Non-pigmented ciliary epithelial cell (primary cell): ENCODE measurements at places on chromosomes 4 and X.

- no peak for DNase-seq
Observed at GRCh38 chrX:3485727-3486126, 139.3 kb upstream of the MXRA5 start.

DNA sequence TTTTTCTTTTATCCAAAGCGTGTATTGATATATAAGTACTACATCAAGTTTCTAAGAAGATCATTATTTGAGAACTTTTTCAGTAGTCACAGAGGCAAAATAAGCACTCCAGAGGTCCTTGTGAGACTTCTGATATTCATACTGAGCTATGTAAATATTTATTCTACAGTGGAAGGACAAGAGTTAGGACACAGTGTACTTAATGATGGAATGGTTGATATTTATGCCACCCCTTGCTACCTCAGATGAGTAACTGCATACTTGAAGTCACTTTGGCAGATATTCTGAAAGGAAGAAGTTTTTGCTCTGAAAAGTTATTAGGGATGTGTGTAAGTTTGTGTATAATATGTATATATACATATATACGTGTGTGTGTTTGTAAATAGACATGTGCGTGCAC lies 30.3 kb downstream of the MAGEA1 start:
- no peak for DNase-seq

GRCh38 chrX:21883258-21883657 lies 27.5 kb downstream of the YY2 start:
- no peak for DNase-seq

- no peak for DNase-seq
Observed at GRCh38 chrX:10028283-10029104, 61.3 kb downstream of the CLDN34 start.

GRCh38 chrX:19902110-19902509 lies 14.7 kb upstream of the SH3KBP1 start:
- DNase-seq: no peak
